Naive thymus-derived CD4-positive, alpha-beta T cell (primary cell): ENCODE measurements at places on chromosomes 1 and 21. TPM values are rescaled to one million over a fixed set of nuclear protein-coding genes. Genes with fewer than 3 reads are reported as not detected.

DNA sequence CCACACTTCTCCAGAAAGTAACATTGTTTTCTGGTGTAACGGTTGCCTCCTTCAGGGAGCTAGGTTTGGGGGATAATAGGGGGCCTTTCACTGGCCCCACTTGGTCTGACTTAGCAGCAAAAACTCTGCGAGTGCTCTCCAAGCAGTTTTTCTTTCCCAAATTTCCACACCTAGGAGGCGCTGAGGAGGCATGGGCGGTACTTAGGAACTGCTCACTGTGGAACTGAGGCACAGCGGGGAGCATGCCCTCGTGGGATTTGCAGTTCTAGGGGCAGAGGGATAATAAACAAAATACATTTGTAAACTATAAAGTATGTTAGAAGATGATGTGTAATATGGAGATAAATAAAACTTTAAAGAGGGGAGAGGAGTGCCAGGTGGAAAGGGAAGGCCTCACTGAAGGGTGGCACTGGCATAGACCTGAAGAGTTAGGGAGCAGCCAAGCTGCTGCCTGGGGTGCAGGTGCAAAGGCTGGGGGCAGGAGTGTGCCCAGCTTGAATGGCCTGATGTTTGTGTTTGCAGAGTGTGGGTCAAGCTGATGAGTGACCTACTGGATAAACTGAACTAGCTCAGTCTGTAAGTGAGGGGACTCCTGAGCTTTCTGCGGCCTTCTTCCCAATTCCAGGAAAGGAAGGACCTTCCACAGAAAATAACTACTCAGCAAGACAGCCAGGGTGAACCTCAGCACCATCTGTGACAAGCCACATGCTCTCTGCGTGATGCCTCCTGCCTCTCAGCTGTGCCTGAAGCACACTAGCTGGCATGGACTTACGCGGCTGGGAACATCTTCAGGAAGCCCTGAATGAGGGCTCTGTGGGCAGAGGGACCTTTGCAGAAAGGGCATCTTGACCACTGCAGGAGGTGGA is 1.9 kb downstream of the EPHX1 start:
- no peaks in the 10 kb centered on the region for H3K36me3 ChIP-seq
- H3K4me1 ChIP-seq = no peaks in the 10 kb centered on the region
- H3K4me3 ChIP-seq = no peak overlapping the region
- H3K27me3 ChIP-seq = no peaks in the 10 kb centered on the region
- no peak for DNase-seq
- H3K27ac ChIP-seq = no peak overlapping the region

DNA sequence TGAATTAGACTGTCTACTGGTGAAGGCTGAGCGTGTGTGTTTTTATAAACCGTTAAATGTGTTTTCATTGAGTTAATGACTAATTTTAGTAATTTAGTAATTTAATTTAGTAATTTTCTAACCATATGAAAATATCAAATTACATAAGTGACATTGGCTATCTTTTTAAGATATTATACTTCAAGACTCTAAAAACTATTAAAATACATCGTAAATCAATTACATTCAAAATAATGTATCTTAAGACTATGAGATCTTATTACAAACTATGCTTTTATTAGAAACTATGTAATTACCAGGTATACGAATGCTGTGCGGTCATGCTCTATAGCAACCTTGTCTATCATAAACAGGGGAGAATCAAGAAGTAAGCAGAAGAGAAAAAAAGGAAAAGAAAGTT is 21.6 kb downstream of the MAP3K21 start:
- no peaks in the 10 kb centered on the region for H3K4me1 ChIP-seq
- no peak overlapping the region for H3K4me3 ChIP-seq
- H3K27ac ChIP-seq = no peak overlapping the region
- no peaks in the 10 kb centered on the region for H3K27me3 ChIP-seq
- no peak for DNase-seq
- H3K36me3 ChIP-seq = no peaks in the 10 kb centered on the region

- DNase-seq = no peak
- no peak overlapping the region for H3K4me3 ChIP-seq
- H3K4me1 ChIP-seq = no peaks in the 10 kb centered on the region
- H3K27ac ChIP-seq = no peak overlapping the region
- no peaks in the 10 kb centered on the region for H3K36me3 ChIP-seq
Observed at GRCh38 chr21:37869661-37870060, 46.6 kb downstream of the KCNJ6 start.

DNA sequence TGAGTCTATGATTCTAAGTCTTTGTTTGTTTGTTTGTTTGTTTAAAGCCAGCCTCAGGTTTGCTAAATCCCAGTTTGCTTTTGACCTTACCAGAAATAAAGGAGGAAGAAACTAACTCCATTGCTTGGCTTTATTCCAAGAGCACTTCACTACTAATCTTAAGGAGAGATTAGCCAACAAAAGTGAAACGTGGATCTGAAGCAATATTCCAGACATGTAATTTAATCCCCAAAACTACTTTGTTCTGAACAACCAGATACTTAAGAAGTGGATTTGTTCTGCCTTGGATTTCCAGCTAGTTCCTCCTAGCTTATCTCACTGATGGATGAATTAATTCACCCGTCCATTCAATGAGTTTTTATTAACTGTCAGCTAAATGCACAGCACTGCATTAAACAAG is 15.9 kb upstream of the CEP350 start:
- H3K4me1 ChIP-seq = no peaks in the 10 kb centered on the region
- H3K27me3 ChIP-seq = no peaks in the 10 kb centered on the region
- H3K36me3 ChIP-seq = no peaks in the 10 kb centered on the region
- DNase-seq = no peak
- no peak overlapping the region for H3K4me3 ChIP-seq

GRCh38 chr21:33894736-33895288 is 20.8 kb downstream of the ATP5PO start:
- H3K36me3 ChIP-seq = no peaks in the 10 kb centered on the region
- peak; percentile 62 for DNase-seq
- H3K4me3 ChIP-seq = peak overlapping the region; percentile 36
- no peaks in the 10 kb centered on the region for H3K4me1 ChIP-seq

DNA sequence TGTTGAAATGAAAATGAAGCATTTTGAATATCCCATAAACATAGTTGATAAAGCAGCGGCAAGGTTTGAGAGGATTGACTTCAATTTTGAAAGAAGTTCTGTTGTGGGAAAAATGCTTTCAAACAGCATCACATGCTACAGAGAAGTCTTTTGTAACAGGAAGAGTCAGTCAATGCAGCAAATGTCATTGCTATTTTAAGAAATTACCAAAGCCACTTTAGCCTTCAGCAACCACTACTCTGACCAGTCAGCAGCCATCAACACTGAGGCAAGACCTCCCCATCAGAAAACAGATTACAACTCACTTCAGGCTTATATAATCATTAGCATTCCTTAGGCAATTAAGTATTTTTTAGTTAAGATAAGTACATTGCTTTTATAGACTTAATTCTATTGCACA is 33.8 kb upstream of the FCRL3 start:
- H3K27ac ChIP-seq = no peak overlapping the region
- H3K36me3 ChIP-seq = no peaks in the 10 kb centered on the region
- H3K4me1 ChIP-seq = no peaks in the 10 kb centered on the region
- no peaks in the 10 kb centered on the region for H3K27me3 ChIP-seq
- DNase-seq = no peak

The DPT gene
- polyA plus RNA-seq = not detected

The OR2T35 gene
- not detected for polyA plus RNA-seq
